H9 (cell line): ENCODE measurements at places on chromosomes 4 and X.

GRCh38 chr4:157222771-157223160 lies 2.2 kb downstream of the GRIA2 start:
- DNase-seq, result no peak

GRCh38 chr4:39763714-39764572 lies 66.0 kb downstream of the UBE2K start:
- no peak for DNase-seq

DNA sequence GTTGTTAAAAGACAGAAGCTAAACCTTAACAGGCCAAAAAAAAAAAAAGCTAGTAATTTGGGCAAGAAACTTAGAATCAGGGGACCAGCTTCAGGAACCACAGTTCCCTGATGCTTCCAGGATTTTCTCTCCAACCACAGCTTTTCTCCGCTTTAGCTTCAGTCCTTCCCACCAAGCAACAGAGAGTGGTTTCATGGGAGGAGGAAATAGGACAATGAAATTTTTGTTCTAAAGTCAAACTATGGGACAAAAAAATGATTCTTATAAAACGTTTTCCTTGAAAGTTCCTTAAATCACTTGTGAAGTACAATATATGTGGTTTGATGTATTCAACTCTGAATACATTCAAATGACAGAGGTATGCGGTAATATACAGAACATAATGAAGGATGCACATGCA lies 71.0 kb upstream of the DHX15 start:
- no peak for DNase-seq

DNA sequence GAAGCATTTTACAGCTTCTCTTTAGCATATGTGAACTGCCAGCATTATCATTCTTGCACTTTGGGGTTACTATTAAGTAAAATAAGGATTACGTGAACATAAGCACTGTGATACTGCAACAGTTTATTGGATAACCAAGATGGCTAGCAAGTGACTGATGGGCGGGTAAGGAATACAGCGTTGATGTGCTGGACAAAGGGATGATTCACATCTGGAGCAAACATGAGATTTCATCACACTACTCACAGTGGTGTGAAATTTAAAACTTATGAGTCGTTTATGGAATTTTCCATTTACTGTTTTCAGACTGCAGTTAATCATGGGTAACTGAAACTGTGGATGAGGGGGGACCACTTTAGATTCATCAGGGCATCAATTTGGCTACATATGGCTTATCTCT lies 16.0 kb downstream of the NBDY start:
- no peak for DNase-seq

DNA sequence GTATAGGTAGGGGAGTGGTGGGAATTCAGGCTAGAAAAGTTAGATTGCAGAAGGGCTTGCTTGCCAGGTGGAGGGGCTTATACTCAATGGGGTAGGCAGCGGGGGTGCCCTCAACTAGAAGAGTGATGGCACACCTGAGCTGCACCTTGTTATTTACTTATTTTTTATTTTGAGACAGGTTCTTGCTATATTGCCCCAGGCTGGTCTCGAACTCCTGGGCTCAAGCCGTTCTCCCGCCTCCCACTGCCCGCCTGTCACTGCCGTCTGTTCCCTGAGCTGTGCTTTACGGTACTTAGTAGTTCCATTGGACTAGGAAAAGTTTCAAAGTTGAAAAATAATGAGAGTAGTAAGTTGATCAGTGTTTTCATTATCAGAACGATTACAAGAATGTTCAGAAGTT lies 2.0 kb downstream of the ZFX start:
- DNase-seq, result no peak

GRCh38 chrX:24515447-24515846 lies 50.4 kb downstream of the PDK3 start:
- DNase-seq, result no peak

- DNase-seq, result no peak
Measured at GRCh38 chr4:74487771-74488170, 42.8 kb downstream of the AREG start.

DNA sequence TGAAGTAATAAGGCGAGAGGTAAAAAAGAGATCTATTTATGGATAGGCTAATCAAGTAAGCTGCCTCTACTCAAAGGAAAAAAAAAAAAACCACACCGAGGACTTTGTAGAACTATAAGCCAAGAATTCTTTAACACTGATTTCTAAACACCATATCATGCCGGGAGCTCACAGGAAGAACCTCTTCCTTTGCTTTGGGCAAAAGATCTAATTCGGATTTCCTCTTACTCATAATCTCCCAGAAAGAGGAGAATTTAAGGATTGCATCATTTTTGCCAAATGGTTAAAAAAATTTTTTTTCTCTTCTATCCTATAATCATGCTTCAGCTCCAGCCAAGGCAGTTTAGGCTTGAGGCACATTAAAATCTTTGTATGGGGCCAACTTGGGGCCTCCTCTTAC lies 95.5 kb downstream of the ZNF827 start:
- no peak for DNase-seq

DNA sequence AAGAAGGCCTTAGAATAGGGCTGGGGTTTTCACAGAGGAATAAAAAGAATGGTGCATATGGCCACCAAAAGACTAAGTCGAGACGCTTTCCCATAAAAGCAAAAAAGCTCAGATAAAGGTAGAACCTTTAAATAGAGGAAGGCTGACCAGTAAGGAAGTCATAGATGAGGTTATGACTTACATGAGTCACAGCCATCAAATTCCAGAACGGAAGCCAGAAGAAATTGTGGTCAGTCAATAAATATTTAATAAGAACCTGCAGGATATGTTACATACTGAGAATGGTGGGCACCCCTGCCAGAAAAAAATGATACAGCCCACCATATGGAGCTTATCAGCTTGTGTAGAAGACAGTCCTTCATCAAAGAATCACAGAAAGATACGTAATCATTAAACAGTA lies 120.1 kb downstream of the MANBA start:
- DNase-seq, result no peak

- DNase-seq, result peak; percentile 66
Measured at GRCh38 chr4:80471756-80472155, 136.2 kb downstream of the CFAP299 start.

- DNase-seq, result no peak
Measured at GRCh38 chrX:5857232-5857631, 371.4 kb downstream of the NLGN4X start.

DNA sequence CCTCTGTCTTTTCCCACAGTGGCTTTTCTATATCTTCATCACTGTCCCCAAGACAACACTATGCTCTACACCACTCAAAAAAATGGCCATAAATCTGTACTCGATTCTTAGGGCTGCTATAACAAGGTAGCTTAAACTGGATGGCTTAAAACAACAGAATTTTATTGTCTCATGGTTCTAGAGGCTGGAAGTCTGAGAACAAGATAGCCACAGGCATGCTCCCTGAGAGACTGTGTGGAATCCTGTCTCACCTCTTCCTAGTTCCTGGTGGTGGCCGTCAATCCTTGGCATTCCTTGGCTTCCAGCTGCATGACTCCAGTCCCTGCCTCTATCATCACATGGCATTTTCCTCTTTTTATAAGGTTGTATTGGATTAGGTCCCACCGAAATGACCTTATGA lies 70.7 kb upstream of the DCLK2 start:
- no peak for DNase-seq

GRCh38 chr4:153421941-153422340 lies 44.2 kb upstream of the TMEM131L start:
- DNase-seq, result no peak
